ENCODE measurements at places on chromosomes 13 and 19.

GRCh38 chr19:6063576-6064335 lies 46.5 kb downstream of the RFX2 start:
- no peak for DNase-seq

- no peak for DNase-seq
Measured at GRCh38 chr19:30267332-30267731, 104.9 kb upstream of the ZNF536 start.

- no peak for DNase-seq
Measured at GRCh38 chr13:110637747-110638146, 22.4 kb downstream of the NAXD start.

- no peak for DNase-seq
Measured at GRCh38 chr19:36685835-36686234, 1.6 kb upstream of the ZNF567 start.

- DNase-seq, result no peak
Measured at GRCh38 chr13:29369060-29369743, 226.3 kb downstream of the SLC7A1 start.

GRCh38 chr13:95536632-95537241 lies 15.8 kb upstream of the CLDN10 start:
- DNase-seq, result no peak
